H54 (cell line): ENCODE measurements at places on chromosomes 1 and 21.

- DNase-seq, result no peak
Observed at GRCh38 chr1:40607921-40608320, 57.6 kb downstream of the RIMS3 start.

DNA sequence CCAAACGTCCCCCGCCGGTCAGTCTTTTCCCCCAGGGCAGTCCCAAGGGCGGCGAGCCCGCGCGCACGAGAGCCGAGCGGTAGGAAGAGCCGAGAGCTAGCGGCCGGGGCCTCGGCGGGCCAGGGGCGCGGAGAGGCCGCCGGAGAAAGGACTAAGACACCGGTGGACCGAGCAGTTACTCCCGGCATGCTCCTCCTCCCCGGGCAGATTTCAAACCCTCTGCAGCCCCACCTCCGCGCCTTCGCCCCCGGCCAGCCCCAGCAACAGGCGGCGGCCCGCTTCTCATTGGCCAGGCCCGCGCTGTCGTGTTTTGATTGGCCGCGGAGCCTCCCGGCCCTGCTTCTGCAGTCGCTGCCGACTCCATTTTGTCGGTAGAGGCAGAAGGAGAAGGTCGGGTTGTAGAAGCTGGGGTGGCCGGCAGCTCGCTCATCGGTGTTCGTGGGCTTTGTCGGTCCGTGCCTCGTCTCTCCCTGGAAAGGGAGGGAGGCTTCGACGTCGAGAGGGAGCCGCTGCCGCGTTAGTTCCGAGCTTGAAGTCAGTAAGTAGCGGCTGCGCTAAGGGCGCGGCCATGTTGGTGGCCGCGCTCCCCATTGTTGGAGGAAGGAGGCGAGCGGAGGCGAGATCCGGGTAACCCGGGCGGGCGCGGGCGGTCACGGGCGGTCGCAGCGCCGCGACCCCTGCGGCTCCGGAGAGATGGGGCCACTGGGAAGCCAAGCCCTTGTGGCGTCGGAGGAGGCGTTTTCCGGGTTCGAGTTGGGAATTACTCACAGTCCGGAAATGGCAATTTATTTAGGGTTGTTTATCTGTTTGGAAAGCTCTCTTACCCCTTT, at the start of gene PNRC2:
PNRC2 (plus strand) TSS at position 368 of the 830 bp plus-strand sequence. CDS start 1,630 bp downstream, outside the sequence.
- DNase-seq, result peak; percentile 78

GRCh38 chr1:12177156-12177998, 10.6 kb downstream of the TNFRSF1B start:
- DNase-seq, result no peak

- DNase-seq, result no peak
Observed at GRCh38 chr21:33663241-33663640, 20.9 kb downstream of the ITSN1 start.

- no peak for DNase-seq
Observed at GRCh38 chr1:54354899-54355298, 51.3 kb downstream of the SSBP3 start.

- no peak for DNase-seq
Observed at GRCh38 chr1:187010571-187011309, 182.0 kb downstream of the PLA2G4A start.

DNA sequence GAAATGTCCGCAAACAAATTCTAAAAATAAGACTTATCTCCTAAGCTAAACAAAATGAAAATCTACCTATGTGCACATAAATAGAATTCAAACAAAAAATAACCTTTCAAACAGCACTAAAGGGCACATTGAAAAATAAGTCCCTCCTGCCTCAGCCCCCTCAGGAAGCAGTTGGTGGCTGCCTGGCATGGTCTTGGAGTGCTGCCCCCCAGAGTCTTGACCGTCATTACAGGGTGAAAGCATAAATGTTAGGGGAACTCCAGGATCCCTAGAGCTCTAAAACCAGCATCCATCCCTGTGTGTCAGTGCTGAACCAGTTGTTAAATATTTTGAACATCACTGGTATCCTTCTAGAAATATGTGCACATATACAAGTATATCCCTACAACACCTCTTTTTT, 6.5 kb upstream of the NPL start:
- no peak for DNase-seq

DNA sequence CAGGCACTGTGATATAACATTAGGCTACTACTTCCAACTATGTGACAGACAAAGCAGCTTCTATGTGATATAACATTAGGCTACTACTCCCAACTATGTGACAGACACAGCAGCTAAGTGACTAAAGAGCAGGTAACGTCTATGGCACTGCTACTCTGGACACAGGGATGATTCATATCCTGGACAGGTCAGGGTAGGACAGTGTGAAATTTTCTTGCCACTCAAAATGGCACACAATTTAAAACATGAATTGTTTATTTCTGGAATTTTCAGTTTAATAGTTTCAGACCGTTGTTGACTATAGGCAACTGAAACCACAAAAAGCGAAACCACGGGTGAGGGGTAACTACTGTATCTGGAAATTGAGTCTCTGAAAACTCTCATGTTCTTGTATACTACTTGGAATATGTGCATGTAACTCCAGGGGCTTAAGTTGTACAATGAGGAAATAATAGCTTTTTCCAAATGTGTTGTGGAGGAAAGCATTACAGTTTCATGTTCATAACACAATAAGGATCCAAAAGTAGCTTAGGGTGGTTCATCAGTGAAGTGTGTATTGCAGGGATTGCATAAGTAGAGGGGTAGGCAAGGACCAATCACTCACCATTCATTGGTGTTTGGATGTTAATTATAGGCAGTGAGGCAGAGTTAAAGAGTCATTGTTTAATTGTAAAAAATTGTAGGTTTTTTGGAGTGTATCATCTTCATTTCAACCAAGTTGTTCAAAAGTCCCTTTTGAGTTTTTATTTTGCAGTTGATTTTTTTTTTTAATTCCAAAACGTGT, 5.3 kb downstream of the DTL start:
- no peak for DNase-seq

GRCh38 chr21:36602735-36603134, 96.2 kb upstream of the SIM2 start:
- DNase-seq, result no peak

- DNase-seq, result no peak
Observed at GRCh38 chr1:16442941-16443340, 2.4 kb downstream of the NECAP2 start.

DNA sequence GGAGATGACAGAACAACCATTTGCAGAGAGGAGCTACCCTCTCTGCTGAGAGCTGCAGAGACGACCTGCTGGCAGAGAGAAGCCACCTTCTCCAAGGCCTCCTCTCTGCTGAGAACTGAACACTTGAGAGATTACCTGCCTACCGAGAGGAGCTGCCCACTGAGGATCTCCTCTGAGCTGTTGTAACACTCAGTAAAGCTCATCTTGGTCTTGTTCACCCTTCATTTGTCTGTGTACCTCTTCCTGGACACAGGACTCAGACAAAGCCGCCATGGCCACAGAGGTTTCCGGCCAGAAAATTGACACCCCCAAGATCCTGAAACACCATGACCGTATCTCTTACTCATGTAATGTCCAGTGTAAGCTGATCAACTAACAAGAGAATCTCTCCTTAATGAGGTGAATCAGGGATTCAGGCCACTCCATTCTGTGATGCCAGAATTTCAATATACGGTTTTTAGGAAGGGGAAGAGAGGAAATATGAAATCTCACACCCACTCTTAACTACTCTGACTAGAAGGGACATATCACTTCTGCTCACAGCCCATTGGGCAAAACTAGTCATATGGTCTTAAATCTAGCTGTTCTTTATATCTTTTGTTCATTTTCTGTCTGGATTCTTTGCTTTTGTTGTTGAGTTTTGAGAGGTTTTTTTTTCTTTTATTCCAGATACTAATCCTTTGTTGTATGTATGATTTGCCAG, 83.8 kb downstream of the RHOU start:
- DNase-seq, result no peak

DNA sequence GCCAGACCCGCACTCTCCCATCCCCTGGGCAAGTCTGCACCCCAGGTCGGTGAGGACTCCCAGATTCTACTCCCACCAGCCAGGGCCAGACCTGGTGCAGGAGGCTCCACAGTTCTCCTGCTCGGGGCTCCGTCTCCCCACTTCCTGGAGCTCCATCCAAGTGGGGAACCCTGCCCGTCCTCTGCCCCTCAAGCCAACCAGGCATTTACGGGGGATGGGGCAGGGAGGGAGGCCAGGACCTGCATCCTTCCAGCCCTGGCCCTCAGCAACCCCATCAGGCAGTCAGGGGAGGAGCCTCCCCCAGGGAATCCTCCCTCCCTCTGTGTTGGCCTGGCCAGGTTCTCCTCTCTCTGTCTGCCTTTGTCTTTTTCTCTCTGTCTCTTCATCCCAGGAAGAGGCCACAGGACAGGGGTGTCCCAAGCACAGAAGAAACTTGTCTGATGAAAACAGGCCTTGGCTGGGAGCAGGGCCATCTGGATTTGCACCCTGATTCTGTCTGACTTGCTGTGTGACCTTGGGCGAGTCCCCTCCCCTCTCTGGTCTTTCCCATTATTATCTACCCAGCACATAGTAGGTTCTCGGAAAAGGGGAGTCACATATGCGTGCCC, 18.5 kb upstream of the EPHA2 start:
- no peak for DNase-seq

GRCh38 chr1:247906504-247907047, 11.2 kb downstream of the OR2W3 start:
- peak; percentile 40 for DNase-seq

GRCh38 chr1:201495551-201496295, 11.2 kb downstream of the CSRP1 start:
- no peak for DNase-seq

DNA sequence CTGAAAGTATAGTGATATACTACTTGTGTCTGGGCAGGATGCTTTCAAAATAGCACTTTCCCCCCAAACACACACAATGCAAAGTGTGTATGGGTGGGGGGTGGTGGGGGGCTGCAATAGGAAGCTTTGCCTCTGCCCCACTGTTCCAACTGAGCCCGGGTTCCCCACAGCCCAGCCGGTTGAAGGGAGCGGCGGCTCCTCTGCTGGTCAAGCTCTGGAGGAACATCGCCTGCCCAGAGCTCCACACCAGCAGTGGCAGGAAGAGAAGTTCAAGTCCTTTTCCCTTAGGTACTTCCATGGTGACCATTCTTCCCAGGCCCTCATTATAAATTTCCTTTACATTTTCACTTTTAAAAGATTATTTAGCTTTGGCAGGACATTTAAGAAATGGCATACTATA, 74.9 kb downstream of the CAPZB start:
- DNase-seq, result no peak

GRCh38 chr1:184811439-184812111, 56.9 kb upstream of the EDEM3 start:
- DNase-seq, result no peak

DNA sequence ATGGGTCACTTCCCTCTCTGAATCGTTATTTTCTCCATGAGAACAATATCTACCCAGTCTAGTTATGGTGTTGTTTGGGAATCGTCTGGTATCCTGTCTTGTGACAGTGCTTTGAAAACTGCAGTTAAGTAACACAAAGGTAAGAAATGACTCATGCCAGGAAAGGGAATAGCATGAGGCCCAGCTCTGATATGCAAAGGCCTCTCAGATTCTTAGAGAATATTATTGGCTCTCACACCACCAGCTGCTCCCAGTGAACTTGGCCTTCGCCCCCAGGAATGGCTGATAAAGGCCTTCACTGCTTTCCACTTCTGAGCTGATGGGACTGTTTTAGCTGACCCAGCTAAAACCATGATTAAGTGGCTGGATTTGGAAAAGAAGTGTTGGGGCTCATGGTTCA, 27.1 kb downstream of the NEK2 start:
- no peak for DNase-seq

DNA sequence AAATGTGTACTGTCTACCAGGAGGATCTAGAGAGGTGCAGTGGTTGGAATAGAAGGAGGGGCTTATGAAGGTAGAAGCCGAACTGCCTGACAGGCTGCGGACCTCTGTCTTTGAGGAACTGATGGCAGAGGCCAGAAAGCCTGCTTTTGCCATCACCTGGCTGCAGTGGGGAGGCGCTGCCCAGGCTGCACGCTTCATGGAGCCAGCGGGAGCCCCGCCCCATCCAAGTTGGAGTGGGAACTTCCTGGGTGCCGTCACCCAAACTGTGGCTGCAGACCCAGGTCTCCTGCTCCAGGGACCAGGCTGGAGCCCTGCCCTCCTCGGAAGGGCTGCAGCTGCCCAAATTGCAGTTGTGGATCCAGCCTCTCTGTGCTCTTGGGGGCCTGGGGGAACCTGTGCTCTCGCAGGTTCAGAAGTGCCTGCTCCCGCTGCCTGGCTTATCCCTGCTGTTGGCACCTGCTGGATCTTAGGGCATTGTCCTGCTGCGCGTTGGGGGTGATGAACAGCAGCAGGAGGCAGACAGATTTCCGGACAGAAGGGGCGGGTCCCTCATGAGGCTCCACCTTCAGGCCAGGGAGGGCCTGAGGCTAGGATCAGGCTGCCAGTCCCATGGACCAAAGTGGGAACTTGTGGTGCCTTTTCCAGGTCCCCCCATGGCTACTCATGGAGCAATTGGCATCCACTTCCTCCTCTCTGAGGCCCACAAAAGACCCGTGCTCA, 118.0 kb upstream of the PLPPR4 start:
- DNase-seq, result no peak

DNA sequence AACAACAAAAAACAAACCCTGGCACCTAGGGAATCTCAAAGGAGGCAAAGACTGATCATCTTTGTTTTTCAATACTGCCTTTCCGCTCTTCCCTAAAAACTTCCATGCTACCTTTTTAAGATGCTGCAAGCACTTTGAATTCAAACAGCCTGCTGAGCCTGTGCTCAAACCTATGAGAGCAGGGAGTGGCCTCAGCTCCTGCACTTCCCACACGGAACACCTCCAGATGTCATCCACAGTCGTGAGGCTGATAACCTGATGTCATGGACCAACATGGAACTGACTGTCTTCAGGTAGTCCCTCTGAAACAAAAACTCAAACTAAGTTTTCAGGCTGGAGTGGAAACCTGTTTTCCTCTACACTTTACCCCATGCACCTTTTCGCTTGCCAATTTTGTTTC, 46.8 kb downstream of the DESI2 start:
- DNase-seq, result no peak

DNA sequence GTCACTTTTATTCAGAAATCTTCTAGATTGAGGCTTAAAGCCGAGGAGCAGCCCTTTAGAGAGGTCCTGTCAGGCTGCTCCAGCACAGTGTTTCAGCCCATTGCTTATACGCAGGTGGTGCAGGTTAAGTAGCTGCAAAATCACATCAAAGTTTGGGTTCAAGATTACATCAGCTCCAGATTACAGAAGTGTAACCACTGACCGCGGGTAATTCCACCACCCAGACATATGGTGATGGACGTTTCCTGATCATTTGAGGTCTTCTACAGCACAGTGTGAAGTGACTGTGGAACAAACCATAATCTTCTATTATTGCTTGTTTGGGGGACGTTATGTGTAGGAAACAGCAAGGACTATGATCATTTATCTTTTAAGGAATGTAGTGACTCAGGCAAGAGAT, 11.8 kb downstream of the C1orf115 start:
- DNase-seq, result no peak

- DNase-seq, result no peak
Observed at GRCh38 chr21:28974531-28975227, 18.0 kb downstream of the LTN1 start.

DNA sequence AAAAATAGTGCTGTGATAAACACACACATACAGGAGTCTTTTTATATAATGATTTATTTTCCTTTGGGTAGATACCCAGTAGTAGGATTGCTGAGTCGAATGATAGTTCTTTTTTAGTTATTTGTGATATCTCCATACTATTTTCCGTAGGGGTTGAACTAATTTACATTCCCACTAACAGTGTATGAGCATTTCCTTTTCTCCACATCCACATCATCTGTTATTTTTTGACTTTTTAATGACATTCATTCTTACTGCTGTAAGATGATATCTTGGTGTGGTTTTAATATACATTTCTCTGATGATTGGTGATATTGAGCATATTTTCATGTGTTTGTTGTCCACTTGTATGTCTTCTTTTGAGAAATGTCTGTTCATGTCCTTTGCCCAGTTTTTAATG, 78.3 kb downstream of the NIBAN1 start:
- no peak for DNase-seq

GRCh38 chr21:16180614-16181013, 450.8 kb downstream of the USP25 start:
- DNase-seq, result no peak
